ENCODE measurements at places on chromosomes 16 and 17. TPM values are rescaled to one million over a fixed set of nuclear protein-coding genes. Genes with fewer than 3 reads are reported as not detected.
A peak's percentile ranks its signal among the peaks of the same experiment; 100 is the strongest.

GAA gene
- total RNA-seq: 39.3 TPM

USP22 gene
- 183 TPM for total RNA-seq

LAT gene
- 159 TPM for total RNA-seq

SLC35G6 gene
- not detected for total RNA-seq

DNA sequence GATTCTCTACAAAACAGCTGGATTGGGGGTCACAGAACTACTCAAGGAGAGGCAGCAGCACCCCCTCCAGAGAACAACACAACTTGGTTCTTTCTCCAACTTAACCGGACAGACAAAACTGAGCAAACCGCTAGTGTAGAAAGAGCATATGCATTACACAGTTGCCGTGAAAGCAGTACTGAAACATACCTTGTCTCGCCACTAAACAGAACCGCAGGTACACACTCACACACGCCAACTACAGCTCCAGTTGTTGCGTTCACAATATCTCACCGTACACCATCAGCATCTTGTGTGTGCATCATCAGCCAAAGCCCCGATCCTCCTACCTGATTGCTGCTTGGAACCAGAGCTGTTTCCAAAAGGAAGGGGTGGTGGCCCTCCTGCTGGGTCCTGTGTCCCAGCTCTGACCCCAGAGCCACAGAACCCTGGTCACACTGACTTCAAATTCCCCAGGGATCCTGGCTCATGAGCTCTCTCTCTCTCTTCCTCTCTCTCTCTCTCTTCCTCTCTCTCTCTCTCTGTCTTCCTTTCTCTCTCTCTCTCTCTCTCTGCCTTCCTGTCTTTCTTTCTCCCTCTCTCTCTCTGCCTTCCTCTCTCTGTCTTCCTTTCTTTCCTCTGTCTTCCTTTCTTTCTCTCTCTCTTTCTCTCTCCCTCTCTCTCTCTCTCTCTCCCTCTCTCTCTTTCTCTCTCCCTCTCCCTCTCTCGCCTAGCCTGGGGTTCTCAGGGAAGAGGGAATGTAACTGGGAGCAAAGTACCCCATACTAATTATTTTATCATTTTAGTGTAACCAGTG, 8.4 kb downstream of the PIMREG start:
- H3K4me3 ChIP-seq: no peak overlapping the region
- H3K4me1 ChIP-seq: peaks cover 9% of the 10 kb centered on the region
- no peak for DNase-seq
- no peaks in the 10 kb centered on the region for H3K27me3 ChIP-seq
- no peaks in the 10 kb centered on the region for H3K36me3 ChIP-seq

GRCh38 chr16:49464877-49465504, 91.4 kb downstream of the C16orf78 start:
- H3K4me3 ChIP-seq: no peak overlapping the region
- H3K27ac ChIP-seq: no peak overlapping the region
- no peak for DNase-seq
- H3K27me3 ChIP-seq: no peaks in the 10 kb centered on the region
- H3K4me1 ChIP-seq: peaks cover 39% of the 10 kb centered on the region

NKD1 gene
- 0.86 TPM for total RNA-seq

DNA sequence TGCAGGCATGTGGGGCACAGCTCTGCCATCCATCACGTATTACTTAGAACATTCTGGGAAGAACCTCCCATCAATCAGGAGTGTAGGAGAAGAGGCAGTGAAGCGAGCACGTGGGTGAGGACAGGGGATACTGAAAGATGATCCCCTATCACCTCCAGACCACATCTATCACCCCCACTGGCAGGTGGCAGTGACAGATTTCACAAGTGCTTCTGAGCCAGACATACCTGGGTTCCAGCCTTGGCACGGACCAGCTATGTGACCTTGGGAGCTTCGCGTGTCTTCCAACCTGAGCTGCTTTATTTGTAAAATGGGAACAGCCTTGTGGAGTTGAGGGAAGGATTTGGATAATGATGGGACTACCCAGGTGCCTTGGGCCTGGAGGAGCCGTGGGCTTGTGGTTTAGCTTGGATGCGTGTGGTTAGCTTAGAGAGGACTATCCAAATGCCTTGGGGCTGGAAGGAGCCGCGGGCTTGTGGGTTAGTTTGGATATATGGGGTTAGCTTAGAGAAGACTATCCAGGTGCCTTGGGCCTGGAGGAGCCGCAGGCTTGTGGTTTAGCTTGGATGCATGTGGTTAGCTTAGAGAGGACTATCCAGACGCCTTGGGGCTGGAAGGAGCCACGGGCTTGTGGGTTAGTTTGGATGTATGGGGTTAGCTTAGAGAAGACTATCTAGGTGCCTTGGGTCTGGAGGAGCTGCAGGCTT, 206.4 kb downstream of the ENGASE start:
- DNase-seq: no peak
- H3K4me3 ChIP-seq: no peak overlapping the region
- H3K27ac ChIP-seq: no peak overlapping the region
- H3K36me3 ChIP-seq: no peaks in the 10 kb centered on the region
- peaks cover 9% of the 10 kb centered on the region for H3K27me3 ChIP-seq

DNA sequence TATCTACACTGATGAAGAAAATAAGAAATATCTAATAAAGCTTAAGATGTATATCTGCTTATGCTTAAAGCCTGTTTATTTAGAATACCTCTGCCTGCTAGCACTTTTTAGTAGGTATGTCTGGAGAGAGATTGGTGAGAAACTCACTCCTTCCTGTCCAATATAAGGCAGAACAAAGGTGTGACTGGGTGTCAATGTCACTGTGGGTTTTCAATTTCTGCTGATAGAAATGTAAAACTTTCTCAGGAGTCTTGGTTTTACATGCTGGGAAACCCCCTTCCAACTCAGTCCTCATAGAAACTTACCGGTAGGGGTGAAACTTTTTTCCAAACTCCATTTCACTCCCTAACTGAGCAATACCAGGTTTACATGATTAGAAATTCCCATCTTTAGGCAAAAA, 17.8 kb upstream of the MPHOSPH6 start:
- peaks cover 28% of the 10 kb centered on the region for H3K27me3 ChIP-seq
- no peak overlapping the region for H3K27ac ChIP-seq
- H3K4me3 ChIP-seq: no peak overlapping the region
- peaks cover 1% of the 10 kb centered on the region for H3K36me3 ChIP-seq

- H3K4me1 ChIP-seq: peaks cover 35% of the 10 kb centered on the region
- H3K27ac ChIP-seq: no peak overlapping the region
- no peaks in the 10 kb centered on the region for H3K36me3 ChIP-seq
- no peak overlapping the region for H3K4me3 ChIP-seq
- peak; percentile 52 for DNase-seq
These were observed 59.1 kb downstream of the PRMT7 start for GRCh38 chr16:68369697-68370580.

CD300LB gene
- total RNA-seq: not detected

RNU2-1 gene
- 4,468 TPM for total RNA-seq

- no peak for DNase-seq
- peaks cover 12% of the 10 kb centered on the region for H3K4me1 ChIP-seq
- no peak overlapping the region for H3K27ac ChIP-seq
- no peaks in the 10 kb centered on the region for H3K36me3 ChIP-seq
- H3K4me3 ChIP-seq: no peak overlapping the region
These were observed 13.9 kb downstream of the TSPOAP1 start for GRCh38 chr17:58314706-58315015.

GRCh38 chr16:80703131-80704071, 101.0 kb downstream of the CDYL2 start:
- no peak for DNase-seq
- peaks cover 2% of the 10 kb centered on the region for H3K4me1 ChIP-seq
- no peaks in the 10 kb centered on the region for H3K27me3 ChIP-seq
- H3K4me3 ChIP-seq: no peak overlapping the region

- H3K27ac ChIP-seq: no peak overlapping the region
- H3K4me3 ChIP-seq: no peak overlapping the region
- DNase-seq: no peak
- no peaks in the 10 kb centered on the region for H3K4me1 ChIP-seq
- H3K27me3 ChIP-seq: no peaks in the 10 kb centered on the region
- H3K36me3 ChIP-seq: no peaks in the 10 kb centered on the region
These were observed 269.8 kb upstream of the MYOCD start for GRCh38 chr17:12395733-12396354.

DNA sequence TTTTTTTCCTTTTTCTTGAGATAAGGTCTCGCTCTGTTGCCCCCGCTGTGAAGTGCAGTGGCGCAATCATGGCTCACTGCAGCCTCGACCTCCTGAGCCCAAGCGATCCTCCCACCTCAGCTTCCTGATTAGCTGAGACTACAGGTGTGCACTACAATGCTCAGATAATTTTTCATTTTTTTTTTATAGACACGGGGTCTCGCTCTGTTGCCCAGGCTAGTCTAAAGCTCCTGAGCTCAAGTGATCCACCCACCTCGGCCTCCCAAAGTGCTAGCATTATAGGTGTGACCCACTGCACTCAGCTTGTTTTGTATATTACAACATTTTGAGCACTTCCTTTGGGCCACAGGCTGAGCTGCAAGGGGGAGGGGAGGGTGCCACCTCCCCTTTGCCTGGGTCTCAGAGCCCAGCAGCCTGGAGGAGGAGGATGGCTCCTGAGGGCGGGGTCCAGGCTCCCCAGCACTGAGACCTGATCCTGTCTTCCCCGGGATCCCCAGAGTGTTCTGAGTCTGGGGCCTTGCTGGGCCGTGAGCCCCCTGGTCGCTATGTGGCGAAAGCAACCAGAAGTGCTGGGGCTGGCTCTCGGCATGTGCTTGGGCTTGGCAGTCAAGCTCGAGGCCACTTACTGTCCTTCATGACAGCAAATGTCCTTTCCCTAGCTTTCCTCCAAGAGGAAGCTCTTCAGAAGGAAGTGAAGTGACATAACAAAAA, 8.1 kb downstream of the DEF8 start:
- no peaks in the 10 kb centered on the region for H3K4me1 ChIP-seq
- DNase-seq: no peak
- H3K4me3 ChIP-seq: no peak overlapping the region
- H3K27ac ChIP-seq: no peak overlapping the region
- peaks cover 12% of the 10 kb centered on the region for H3K36me3 ChIP-seq

GRCh38 chr17:16155536-16155935, 59.8 kb downstream of the NCOR1 start:
- H3K27ac ChIP-seq: no peak overlapping the region
- H3K4me3 ChIP-seq: no peak overlapping the region
- peaks cover 33% of the 10 kb centered on the region for H3K36me3 ChIP-seq
- H3K4me1 ChIP-seq: peaks cover 4% of the 10 kb centered on the region
- no peak for DNase-seq

GRCh38 chr17:42653179-42654124, 5.6 kb upstream of the TUBG2 start:
- H3K27ac ChIP-seq: no peak overlapping the region
- no peak for DNase-seq
- no peaks in the 10 kb centered on the region for H3K36me3 ChIP-seq

GRCh38 chr17:13288248-13288647, 270.4 kb upstream of the ELAC2 start:
- DNase-seq: no peak
- H3K4me1 ChIP-seq: no peaks in the 10 kb centered on the region
- H3K27me3 ChIP-seq: no peaks in the 10 kb centered on the region

CCL4L2 gene
- total RNA-seq: 5.5 TPM

- H3K4me1 ChIP-seq: no peaks in the 10 kb centered on the region
- H3K4me3 ChIP-seq: no peak overlapping the region
These were observed 13.4 kb upstream of the SMIM36 start for GRCh38 chr17:55524440-55525220.

SLFN14 gene
- total RNA-seq: 0.10 TPM

DNA sequence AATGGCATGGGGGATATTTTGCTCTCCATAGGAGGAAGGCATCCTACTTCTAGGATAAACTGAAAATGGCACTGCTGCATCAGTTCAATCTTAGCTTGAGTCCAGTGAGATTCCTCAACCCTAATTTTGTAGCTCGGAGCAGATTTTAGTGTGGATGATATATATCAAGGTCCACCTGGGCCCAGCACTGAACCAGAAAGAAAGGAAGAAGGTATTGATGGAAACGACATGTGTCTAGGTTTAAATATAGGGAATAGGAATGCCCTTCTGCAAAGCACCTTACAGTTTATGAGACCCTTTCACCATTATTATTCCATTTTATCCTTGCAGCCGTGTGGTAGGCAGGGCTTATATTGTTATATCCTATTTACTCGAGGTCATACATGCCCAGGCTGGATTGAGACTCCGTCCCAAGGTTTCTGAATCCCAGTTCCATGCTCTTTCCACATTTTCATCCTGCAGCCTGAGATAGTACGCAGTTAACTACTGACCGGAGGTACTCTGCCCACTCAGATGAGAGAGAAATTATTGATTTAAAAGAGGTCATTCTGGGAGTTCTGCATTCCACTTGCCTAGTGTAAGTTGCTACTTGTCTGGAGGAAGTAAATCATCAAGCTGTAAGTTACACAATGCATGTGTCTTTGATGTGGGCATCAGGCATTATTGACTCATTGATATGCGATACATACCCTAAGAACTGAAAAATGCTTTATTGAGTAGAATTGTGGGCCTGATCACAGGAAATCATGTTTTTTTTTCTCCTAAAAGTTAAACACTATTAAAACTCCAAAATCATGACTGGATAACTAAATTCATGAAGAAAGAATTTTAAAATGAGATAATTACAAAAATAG, 10.1 kb downstream of the KRT39 start:
- peaks cover 41% of the 10 kb centered on the region for H3K27me3 ChIP-seq
- no peak overlapping the region for H3K27ac ChIP-seq

DNA sequence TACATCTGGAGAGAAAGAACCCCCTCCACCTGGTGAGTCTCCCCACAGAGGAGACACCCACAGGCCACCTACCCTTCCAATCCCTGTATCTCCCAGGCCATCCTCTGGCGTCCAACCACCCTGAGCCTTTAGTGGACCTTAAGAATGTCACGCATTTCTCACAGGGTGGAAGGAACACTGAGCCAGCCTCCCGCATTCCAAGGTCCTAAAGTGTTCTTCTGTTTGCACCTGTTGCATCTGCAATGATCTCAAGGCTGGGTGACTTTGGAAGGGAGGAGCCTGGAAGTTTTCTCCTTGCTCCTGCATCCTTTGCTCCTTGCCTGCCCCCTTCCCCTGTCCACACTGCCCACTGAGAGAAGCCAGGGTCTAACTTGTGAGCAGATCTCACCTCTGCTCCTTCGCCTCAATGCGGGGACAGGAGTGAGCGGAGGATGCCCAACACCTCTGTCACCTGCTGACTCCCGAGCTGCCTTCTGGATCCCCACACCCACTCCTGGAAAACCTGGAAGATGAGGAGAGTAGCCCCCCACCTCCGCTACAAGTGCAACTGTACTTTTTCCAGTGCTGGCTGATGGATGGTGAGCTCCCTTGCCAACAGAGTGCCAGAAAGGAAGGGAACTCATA, 3.7 kb downstream of the CHST5 start:
- H3K27me3 ChIP-seq: peaks cover 5% of the 10 kb centered on the region
- H3K4me3 ChIP-seq: no peak overlapping the region
- no peaks in the 10 kb centered on the region for H3K36me3 ChIP-seq
- no peak overlapping the region for H3K27ac ChIP-seq
- no peaks in the 10 kb centered on the region for H3K4me1 ChIP-seq

GCGR gene
- total RNA-seq: not detected
